ENCODE measurements at places on chromosomes 11 and 22.

DNA sequence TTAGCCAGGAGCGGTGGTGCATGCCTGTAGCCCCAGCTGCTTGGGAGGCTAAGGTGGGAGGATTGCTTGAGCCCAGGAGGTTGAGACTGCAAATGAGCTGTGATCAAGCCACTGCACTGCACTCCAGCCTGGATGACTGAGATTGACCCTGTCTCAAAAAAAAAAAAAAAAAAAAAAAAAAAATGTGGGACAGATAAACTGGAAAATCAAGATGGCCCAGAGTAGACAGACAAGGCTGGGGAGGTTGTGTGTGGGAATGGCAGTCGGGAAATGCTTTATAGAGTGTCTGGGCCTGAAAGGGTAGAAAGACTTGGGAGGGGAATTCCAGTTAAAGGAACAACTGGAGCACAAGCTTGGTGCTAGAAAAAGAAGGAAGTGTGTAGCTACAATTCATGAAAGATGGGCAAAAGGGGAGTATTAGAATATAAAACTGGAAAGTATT is 18.2 kb upstream of the WDR74 start:
- no peak for DNase-seq

DNA sequence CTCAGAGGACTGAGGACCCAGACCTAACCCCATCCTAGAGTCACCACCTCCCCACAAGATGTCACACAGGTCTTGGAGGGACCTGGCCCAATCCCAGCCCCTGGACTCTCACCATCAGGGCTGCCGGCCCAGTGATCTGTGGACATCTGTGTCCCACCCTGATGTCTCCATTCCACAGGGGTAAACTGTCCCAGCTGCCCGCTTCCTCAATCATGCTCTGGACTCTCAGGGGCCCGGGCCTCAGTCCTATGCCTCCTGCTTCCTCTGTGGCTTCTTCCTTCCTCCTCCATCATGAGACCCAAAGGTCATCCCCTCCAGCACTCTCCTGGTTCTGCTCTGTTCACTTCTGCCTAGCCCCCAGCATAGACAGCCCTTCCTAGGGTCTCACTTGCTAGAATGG is 32.2 kb downstream of the ARAP1 start:
- DNase-seq = no peak

- no peak for DNase-seq
Observed at GRCh38 chr22:43571181-43571580, 159.4 kb downstream of the MPPED1 start.

DNA sequence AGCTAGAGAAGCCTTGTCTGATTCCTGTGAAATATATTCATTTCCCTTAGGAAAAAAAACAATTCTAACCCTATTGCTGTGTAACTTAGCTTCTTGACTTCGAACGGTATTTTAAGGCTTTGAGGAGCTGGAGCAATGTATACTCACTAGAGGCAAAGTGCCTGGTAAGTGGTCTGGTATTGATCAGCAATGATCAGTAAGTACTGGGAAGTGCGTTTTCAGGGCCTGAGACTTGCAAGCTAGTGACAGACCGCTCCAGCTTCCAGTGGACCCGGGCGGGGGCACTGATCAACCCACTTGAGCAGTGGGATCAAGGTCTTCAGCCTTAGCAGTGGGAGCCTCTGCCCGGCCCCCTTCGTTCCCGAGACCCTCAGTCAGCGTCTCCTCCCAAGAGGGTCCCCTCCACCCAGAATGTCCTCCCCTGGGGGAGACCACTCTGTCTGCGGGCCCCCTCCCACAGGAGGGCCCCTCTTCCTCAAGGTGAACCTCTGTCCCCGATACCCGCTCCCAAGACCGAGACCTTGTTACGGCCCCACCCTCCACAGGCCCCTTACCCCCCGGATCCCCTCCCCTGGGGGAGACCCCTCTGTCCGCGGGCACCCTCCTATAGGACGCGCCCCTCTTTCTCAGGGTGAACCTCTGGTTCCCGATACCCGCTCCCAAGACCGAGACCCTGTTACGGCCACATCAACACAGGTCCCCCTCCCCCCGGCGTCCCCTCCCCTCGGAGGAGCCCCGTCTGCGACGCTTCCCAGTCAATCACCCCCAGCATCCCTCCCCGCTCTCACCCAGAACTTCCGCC is 452 bp upstream of the ATXN10 start:
- DNase-seq = no peak

GRCh38 chr11:43983221-43983810 is 40.9 kb downstream of the C11orf96 start:
- DNase-seq = no peak

DNA sequence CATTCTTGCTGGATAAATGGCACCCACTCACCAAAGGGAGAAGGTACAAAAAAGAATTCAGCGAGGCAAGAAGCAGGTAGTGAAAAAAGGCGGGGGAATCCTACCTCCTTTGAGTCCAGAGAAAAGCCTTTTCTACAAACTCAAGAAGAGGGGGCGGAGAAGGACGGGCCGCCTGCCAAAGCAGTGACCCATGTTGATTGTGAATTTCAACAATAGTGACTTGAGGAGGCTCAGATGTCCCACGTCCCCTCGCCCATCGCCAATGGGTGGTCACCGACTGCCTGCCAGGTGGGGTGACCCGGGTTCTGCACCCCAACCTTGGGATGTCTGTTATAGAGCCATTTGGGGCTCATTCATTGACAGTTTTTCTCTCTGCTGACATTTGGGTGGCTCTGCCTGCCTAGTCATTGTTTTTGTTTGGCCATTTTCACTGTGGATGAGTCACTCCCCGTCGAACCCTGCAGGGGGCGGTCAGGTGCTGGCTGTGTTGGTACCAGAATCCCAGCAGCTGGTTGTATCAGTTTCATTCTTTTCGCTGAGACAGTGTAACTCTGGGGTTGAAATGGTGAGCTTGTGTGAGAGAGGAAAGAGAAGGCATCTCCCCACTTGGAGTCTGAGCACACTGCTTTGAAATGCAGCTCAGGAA is 163.4 kb upstream of the NCAM1 start:
- DNase-seq = no peak

- no peak for DNase-seq
Observed at GRCh38 chr11:28743061-28743550, 634.9 kb downstream of the METTL15 start.

GRCh38 chr11:74689666-74690065 is 41.6 kb downstream of the CHRDL2 start:
- no peak for DNase-seq

GRCh38 chr11:3164138-3164551 is 965 bp downstream of the OSBPL5 start:
- no peak for DNase-seq

Measured in skeletal muscle cell (primary cell).